ENCODE measurements at places on chromosomes 1 and 21.

GRCh38 chr1:161032409-161032808 lies 6.4 kb downstream of the TSTD1 start:
- DNase-seq: no peak

DNA sequence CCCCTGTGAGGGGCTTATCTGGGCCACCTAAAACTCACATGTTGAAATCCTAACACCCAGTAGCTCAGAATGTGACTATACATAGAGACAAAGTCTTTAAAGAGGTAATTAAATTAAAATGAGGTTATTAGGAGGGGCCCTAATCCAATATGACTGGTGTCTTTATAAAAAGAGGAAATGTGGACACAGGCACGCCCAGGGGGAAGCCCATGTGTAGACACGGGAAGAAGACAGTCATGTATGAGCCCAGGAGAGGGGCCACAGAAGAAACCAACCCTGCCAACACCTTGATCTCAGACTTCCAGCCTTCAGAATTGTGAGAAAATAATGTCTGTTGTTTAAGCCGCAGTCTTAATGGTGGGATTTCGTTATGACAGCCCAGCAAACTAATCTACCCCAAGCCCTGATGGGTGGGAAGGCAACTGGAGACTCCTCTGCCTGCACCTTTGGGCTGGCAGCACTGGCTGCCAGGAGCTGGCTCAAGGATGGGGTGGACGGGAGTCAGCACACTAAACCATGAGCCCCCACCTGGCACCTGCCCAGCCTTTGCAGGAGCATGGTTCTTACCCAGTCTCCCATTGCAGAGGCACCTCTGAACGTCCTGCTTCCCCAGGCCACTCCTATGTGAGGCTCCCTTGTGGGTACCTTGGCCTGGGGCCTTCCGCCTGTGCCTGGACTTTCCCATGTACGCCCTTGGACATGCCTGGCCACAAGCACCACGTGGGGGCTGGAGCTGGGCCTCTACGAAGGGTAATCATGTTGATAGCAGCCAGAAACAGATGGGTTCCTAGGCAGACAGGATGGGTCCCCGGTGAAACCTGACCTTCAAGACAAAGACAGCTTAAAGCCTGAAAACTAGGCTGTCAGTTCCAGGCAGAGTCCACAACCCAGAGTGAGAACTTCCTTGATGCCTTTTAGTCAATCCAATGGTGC lies 57.1 kb upstream of the DMRTB1 start:
- DNase-seq: no peak

DNA sequence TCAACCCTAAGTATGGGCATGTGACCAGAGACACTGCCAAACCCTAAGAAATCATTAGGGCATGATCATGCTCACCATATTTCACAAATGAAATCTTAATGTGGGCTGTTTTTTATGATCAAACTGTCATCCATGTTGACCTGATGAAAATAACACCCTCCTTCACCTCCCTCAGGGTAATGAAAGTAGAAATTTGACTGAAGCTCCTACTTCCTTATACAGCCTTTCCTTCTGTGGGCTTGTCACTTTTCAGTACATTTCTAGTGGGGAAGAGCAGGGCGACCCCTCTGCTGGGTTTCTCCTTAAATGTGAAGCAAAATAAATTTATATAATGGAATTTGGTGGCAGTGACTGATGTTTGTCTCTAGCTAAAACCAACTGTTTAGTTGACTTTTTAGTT lies 25.9 kb downstream of the IVNS1ABP start:
- no peak for DNase-seq

GRCh38 chr1:29282924-29283803 lies 46.8 kb downstream of the PTPRU start:
- DNase-seq: no peak

Measured in activated CD4-positive, alpha-beta T cell treated with anti-CD3 and anti-CD28 coated beads for 24 hours (primary cell).